ENCODE measurements at places on chromosomes 4 and X.

- DNase-seq: no peak
Measured at GRCh38 chrX:13721371-13721770, 13.0 kb downstream of the TRAPPC2 start.

GRCh38 chr4:22201256-22201655, 252.7 kb upstream of the KCNIP4 start:
- DNase-seq: no peak

- DNase-seq: peak; percentile 50
Measured at GRCh38 chrX:24838629-24839028, 144.9 kb downstream of the POLA1 start.

DNA sequence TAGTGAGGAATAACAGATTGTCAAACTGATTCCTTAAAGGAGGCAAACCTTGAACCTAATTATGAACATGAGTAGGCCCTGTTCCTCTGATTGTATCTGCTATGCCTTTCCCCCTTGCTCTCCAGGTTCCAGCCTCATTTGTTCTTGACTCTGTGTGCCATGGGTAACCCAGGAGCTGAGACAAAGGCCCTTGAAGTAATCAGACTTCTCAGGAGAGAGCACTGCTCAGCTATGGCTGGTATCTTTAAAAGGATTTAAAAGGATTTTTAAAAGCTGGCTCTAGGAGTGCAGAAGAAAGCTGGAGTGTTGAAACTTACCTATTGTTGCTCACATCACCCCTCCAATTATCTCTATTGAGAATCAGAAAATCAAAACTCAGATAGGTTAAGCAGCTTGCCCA, 1565.5 kb upstream of the AGA start:
- no peak for DNase-seq

DNA sequence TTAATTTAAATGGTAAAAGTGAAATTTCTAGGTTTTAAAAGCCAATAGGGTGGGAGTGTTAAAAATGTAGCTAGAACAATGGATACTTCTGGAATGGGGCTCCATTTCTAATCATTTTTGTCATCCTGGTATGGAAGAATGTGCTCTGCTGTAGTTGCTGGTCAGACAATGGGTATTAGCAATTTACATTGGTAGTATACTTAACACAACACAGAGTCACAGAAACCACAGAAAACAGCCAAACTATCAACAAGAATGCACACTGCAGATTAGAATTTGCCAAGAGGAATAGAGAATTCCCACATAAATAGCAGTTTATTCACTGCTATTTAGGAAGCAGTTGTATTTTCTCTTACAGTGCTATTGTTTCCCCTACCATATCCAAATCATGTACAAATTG, 319.6 kb downstream of the PPP3CA start:
- DNase-seq: no peak

DNA sequence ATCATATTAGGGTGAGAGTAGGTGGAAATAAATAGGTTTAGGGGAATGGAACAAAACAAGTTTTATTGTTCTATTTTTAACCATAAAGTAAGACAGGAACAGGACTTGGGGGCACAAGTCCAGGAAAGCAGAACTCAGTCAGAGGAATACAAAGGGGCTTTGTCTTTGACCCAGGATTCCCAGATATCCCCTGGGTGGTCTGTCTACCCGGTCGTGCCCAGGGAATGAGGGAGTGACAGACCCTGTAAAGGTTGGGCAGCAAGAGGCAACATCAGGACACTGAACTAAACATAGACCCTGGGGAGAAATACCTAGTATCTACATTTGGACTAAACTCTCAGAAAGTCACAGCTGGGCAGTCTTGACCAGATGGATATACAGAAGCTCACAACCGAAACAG, 50.6 kb downstream of the PTCHD1 start:
- no peak for DNase-seq

GRCh38 chr4:42104521-42104920, 47.9 kb downstream of the BEND4 start:
- peak; percentile 1 for DNase-seq

DNA sequence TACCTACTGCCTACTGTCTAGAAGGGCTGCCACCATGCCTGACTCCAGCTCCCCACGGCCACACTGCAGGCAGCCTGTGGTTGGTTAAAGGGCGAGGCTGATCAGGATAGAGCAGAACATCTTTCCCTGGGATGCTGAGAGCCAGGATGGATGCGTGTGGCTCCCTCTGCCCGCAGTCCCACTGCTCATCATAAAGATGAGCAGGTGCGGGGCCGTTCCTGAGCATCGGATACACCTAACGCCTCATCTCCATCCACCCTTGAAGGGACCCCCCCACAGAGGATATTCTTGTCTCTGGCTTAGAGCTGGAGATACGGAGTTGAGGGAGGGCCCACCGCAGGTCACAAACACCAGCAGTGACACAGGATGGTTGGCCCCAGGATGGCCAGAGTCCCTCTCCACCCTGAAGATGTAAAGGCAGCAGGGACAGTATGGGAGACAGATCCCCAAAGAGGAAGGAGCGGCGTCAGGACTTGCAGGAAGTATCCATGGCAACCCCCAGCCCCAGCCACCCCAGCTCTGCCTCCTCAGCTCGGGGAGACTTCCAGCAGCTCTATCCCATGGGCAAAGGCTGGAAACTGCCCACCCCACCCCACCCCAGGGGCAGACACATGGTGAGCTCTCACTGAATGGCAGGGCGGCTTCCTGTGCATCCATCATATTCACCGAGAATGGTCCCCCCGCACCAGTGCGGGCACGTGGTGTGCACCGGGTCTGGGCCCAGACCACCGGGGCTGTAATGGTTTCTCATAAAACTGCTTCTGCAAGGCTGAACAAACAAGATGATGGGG, 19.3 kb downstream of the PPP2R2C start:
- no peak for DNase-seq

DNA sequence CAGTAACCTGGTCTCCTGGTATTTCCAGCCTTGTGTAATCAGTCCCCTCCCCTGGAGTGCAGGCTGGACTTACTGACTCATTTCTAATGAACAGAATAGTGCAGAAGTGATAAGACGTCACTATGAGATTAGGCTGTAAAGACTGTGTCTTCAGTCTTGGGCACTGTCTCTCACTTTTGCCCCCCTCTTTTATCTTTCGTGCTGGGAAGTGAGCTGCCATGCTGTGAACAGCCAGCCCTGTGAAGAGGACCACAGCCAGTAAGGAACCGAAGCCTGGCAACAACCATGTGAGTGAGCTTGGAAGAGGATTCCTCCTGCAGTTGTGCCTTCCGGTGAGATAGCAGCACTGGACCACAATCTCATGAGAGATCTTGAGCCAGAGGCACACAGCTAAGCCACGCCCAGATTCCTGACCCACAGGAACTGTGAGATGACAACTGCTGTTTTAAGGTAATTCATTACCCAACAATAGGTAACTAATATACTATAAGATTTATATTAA, 67.5 kb upstream of the GPR34 start:
- peak; percentile 30 for DNase-seq

DNA sequence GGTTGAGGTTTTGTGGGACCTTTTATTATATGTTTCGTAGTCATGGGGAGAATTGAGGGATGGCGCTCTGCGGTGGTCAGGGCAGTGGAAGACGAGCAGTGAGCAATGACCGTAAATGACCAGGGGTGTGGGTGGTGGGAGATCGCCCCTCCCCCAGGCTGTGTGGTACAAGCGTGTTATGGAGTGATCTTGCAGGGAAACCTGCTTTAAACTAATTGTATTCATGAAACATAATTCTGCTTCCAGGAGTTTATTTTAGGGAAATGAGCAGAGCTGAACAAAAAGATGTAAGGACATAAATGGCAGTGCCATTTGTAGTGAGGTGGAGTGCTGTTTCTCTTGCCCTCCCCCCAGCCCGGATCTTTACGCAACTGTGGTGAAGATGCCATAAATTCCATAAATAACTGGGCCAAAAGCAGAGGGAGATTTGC, 20.2 kb downstream of the GYG2 start:
- DNase-seq: peak; percentile 57

DNA sequence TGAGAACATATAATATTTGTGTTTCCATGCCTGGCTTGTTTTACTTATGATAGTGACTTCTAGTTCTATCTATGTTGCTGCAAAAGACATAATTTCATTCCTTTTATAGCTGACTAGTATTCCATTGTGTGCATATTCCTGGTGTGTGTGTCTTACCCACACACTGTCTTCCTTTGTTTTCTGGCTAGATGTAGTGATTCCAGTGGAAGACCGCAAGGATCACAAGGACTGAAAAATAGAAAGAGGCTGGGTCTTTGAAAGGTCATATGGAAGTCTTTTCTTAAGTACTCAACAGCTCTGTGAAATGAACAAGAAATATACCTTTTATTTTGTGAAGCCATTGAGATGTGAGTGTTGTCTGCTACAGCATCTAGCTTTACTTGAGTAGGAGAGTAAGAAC, 29.4 kb upstream of the TAB3 start:
- no peak for DNase-seq

- no peak for DNase-seq
Measured at GRCh38 chrX:96389281-96390047, 295.2 kb upstream of the DIAPH2 start.

DNA sequence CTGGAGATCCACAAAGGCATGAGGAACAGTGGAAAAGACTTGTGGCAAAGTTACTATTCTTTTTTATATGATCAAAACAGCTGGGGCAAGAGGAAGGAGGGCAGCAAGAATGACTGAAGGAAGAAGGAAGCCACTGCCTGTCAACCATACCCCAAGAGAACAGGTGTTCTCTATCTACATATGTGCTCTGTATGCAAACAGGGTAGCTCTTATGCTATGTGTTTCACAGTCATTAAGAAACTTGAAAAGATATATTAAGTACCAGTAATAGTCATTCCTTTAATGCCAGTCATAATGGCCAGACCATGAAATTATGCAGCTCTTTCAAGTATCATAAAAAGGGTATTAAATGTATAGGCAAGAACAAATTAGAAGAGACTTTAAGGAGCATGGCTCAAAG, 363.9 kb downstream of the KLHL13 start:
- DNase-seq: no peak

DNA sequence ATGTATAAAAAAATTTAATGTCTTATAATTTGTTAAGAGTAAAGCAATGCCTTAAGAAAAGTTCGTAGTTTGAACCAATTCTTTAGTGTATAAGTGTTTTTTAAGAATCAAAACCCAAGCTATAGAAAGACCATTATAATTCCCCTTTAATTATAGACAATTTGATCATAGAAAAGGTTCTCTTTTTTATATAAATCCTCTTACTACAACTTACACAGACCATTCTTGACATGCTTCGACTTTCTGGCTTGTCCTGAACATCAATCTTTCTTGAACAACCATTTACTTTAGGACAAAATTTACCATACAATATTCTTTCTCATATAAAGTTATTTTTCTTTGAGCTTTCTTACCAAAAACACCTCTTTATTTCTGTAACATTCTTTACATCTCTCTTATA, 330.5 kb upstream of the SPANXN1 start:
- no peak for DNase-seq

- DNase-seq: no peak
Measured at GRCh38 chr4:140738139-140738538, 18.0 kb downstream of the TBC1D9 start.

DNA sequence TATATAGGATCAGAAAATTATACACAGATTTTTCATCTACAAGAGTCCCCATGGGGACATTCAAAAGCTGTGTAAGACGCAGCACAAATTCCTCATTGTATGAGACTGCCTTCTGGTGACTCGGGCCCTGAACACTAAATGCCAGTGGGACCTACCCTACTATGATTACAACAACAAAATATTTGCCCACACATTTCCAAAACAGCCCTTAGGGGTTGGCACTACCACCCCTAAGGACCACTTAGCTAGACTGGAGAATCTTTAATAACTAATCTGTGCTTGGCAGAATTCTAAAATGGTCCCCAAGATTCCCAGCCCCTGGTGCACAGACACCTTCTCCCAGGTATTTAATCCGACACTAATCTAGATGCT, 29.1 kb downstream of the UCHL1 start:
- no peak for DNase-seq

DNA sequence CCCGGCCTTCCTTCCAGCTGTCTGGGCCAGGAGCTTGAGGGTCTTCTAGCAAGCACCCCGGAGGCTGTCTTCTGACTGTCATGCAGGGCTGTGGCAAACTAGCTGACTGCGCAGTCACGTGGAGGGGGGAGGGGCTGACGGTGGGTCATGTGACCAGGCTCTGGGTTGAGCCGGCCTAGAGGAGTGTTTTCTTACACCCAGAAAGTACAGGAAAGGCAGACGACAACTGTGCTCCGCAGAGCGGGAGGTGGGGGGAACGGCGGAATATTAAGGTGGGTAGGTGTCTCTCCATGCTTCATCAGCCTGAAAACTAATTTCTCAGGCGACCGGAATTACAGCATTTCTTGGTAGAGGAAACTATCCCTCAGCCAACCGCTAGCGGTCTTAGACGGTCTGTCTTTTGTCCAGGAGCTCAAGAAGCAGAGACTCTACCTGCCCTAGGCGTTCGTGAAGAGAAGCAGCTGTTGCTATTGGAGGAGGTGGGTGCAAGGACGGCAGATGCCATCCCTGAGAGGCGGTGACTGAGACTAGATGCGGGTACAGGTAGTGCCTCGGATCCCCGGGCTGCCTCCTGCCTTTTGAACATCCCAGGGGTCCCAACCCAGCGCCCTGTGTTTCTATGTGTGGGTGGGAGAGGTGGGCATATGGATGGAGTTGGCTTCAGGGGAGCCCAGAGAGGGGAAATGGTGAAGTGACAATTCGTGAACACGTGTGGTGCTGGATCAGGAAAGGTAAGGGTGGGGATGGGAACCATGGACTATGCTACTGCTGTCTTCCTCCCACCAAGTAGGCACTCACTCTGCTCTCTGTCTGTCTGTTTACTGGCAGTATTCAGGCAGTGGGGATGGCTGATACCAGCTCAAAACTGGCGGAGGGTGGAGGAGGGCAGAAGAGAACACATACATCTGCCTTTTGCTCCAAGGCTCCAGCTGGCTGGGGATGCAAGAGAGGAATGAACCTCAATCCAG, 8.8 kb downstream of the GPRASP1 start:
- DNase-seq: peak; percentile 71

DNA sequence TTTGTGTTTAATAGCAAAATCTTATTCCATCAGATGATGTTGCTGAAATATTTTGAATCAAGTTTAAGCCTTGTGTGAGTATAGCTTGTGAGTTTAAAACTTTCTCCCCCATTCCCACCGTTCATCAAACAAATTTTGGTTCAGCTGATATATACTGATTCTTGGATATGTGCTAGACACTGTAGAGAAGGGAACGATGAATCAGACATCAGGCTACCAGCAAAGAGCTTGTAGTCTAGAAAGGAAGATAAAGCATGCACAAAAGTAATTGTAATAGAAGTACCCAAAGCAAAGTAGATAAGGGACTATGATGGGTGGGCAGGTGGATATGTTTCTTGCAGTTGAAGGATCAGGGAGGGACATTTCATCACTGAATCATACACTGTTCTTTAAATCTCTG, 131.9 kb downstream of the AKAP4 start:
- no peak for DNase-seq

- no peak for DNase-seq
Measured at GRCh38 chr4:154507156-154507555, 15.6 kb upstream of the DCHS2 start.

Data from astrocyte of the spinal cord (primary cell).